ENCODE measurements at places on chromosomes 7 and 10.

GRCh38 chr10:36182179-36182566, 540.1 kb upstream of the FZD8 start:
- DNase-seq: peak; percentile 3

DNA sequence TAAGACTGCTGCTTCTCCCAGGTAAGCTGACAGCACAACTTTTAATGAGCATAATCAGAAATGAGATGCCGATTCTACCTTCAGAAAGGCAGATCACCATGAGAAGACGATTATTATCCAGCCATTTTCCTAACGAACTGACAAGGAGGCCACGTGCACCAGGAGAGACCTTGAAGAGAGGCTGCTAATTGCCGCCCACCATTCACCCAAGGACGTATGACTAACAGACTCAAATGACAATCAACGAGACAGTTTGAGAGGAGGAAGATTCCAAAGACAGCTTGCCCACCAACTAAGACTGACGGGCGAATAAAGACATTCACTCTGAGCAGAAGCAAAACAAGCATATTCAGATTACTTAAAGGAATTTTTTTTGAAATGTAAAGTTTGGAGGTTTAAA, 301.9 kb upstream of the TAC1 start:
- DNase-seq: no peak

DNA sequence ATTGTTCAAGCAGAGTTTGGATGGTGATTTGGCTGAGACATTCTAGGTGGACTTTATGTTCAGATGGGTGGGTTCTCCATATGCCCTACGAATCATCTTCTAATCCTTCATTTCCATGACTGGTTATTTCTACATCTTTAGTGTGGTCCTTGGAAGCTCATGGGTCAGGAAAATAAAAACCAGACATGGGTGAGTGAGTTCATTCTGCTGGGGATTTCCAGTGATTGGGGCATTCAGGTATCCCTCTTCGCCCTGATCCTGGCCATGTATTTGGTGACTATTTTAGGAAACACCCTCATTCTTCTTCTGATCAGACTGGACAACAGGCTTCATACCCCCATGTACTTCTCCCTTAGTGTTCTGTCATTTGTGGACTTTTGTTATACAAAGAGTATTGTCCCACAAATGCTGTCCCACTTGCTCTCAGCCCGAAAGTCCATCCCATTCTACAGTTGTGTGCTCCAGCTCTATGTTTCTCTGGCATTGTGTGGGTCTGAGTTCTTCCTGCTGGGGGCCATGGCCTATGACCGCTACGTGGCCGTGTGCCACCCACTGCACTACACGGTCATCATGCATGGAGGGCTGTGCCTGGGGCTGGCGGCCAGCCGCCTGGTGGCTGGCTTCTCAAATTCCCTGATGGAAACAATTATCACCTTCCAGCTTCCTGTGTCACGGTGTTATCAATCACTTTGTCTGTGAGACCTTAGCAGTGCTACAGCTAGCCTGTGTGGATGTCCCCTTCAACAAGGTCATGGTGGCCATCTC, 19.2 kb upstream of the OR6B1 start:
- DNase-seq: no peak

DNA sequence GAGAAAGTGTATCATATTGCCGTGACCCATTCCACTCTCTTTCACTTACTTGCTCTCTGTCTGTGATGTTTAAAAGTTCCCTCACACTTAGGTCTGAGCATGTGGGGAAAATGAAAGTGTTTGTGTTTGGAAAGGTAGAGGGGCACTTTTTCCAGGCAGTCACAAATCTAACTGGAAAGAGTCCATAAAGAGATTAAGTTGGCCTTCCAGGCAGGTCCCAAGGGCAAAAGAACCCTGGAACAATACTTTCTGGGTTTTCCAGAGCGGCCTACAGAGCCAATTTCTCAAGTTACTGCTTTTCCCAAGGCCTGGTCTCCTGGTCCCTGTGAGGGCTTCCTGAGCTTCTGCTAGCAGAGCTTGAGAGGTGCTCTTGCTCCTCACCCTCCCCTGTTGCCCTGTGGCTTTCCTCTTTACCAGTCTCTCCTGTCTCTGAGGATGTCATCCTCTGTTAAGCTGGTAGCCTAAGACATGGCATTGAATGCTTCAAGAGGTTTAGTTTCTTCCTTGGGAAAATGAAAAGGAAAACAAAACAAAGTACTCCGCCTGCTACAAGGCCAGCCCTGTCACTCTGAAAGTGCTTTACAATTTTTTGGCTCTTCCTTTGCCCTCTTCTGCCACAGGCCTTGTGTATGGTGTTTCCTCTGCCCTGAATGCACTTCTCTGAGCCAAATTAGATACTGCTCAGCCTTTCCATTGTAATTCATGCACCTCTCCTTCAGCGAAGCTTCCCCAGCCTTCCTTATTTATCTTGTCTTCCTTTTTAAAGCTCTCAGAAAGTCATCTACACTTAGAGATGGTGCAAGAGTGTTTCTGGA, 20.1 kb downstream of the TES start:
- DNase-seq: no peak

DNA sequence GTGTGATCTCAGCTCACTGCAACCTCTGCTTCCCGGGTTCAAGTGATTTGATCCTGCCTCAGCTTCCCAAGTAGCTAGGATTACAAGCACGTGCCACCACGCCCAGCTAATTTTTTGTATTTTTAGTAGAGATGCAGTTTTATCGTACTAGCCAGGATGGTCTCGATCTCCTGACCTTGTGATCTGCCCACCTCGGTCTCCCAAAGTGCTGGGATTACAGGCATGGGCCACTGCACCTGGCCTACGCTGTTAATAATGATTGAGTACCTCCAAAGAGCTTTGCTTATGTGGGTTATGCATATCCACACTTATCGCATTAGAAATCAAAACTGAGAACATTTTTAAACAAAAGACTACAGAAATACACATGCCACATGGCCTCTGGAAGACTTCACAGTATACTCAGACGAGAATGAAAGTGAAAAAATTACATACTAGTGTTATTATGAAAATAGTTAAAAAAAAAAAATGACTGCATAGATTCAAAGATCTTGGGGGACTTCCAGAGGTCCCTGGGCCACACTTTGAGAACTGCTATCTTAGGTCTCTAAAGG, 25.4 kb downstream of the RPP38 start:
- DNase-seq: no peak

- no peak for DNase-seq
Observed at GRCh38 chr7:17530741-17531421, 232.4 kb downstream of the AHR start.

DNA sequence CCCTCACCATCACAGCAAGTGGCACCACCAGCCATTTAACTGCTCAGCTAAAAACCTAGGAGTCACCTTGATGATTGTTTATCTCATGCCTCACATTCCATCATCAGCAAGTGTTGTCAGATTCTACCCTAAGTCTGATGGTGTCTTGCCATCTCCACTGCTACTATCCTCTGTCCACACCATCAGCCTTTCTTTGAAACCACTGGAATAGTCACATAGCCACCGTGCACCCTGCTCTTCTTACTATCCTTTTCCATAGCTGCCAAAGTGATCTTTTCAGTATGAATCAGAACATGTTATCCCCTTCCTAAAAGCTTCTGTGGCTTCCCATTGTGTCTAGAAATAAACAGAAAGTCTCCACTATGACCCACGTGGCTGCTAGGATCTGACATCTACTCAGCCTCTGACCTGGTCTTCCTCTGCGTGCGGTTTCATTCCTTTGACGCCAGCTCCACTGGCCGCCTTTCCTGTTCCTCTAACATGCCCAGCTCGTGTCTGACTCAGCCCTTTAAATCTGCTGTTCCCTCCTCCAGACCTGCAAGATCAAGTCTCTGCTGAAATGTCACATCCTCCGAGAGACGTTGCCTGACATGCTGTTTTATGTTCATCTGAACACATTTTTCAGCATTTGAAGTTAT, 16.5 kb upstream of the CHN2 start:
- DNase-seq: no peak

DNA sequence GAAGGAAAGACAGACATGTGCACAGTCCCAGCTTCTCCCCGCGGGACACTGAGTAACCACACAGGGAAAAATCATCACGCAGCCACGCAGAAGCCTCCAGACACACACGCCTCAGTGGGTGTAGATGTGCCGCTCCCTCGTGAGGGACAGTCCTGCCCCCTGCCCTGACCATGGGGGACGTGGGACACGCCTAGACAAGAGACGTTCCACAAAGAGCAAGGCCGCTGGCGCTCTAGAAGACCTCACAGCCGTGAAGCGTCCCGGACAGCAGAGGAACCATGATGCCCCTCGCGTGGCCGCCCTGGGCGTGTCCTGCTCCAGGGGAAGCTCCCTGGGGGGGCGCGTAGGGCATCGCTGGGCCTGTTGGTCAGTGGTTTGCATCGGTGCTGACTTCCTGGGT, 210.8 kb downstream of the DNAJB6 start:
- DNase-seq: no peak

DNA sequence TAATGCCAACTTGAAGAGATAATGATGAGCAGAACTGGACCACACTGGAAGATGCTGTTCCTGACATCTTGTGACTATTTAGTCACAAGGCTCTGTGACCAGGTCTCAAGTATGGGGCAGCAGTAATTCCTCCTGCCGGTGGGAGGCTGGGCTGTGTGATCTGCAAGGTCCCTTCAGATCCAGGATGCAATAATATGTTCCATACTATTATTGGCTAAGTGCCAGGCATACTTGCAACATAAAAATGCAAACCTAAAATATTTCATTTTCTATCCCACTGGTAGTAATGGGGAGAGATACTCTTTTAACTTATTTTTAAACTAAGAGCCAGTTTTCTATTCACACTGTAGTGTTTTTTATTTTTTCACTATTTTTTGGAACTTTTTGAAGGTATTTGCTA, 171.5 kb downstream of the CYP26A1 start:
- no peak for DNase-seq

GRCh38 chr10:75083972-75084833, 27.3 kb upstream of the SAMD8 start:
- DNase-seq: peak; percentile 68

GRCh38 chr7:95209788-95210187, 114.5 kb downstream of the PON1 start:
- no peak for DNase-seq

DNA sequence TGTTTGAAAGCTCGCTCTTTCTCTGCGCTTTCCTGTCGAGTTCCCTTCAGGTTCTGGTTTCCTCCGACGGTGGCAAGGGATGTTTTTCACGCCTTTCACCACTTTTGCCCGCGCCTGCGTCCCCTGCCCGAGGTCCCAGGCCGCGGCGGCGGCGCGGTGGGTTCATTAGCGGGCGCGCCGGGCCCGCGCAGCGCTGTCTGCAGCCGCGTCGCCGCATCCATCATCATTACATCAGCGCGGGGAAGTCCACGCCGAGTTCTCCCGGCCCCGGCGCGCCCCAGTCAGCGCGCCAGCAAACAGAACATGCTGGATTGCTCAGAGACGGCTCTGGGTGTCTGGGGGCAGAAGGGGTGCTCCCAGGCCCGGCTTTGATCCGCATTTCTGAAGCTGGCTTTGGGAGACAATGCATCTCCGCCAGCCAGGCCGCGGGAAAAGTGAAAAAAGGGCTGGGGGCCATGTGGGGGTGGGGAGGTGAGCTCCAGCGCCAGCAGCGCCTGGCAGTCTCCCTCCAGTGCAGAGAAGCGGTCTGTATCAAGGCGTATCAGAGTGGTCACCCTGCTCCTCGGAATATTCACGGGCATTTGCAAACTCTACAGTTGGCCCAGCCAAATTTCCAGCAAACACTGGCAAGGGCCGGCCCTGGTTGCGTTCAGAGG, 8.9 kb downstream of the GLI3 start:
- no peak for DNase-seq

GRCh38 chr10:5976512-5977470, 552 bp downstream of the IL15RA start:
- DNase-seq: peak; percentile 21

DNA sequence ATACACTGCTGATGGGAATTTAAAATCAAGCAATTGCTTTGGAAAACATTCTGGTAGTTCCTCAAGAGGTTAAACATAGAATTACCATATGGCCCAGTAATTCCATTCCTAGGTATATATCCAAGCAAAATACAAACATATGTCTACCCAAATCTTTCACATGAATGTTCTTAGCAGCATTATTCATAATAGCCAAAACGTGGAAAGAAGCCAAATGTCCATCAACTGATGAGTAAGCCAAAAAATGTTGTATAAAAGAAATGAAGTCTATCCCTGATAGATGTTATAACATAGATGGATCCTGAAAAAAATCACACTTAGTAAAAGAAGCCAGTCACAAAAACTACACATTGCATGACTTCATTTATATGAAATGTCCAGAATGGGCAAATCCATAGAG, 893.0 kb downstream of the SORCS3 start:
- no peak for DNase-seq

DNA sequence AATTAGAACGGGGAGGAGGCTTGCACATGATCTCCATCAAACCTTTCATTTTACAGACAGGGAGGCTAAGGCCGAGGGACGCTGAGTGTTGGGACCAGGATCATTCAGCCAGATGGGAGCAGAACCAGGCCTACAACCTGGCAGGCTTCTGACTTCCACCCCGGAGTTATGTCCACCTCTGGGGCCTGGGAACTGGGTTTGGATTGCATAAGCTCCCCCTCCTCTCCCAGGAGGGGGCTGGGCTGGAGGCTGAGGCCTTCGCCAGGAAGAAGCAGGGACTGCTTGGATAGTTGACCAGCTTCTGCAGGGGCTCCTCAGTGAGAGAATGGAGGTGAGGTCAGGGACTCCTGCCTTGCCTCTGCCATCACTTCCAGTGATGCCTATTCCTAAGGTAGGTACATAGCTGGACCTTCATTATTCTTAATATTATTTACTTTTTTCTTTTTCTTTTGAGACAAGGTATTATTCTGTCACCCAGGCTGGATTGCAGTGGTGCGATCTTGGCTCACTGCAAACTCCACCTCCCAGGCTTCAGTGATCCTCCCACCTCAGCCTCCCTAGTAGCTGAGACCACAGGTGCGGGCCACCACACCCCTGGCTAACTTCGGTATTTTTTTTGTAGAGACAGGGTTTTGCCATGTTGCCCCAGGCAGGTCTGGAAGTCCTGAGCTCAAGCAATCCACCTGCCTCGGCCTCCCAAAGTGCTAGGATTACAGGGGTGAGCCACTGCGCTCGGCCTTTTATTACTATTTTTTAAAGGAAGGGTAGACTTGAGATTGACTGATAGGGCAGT, 1.3 kb downstream of the SNX10 start:
- DNase-seq: no peak

GRCh38 chr7:152675759-152676636, at the start of gene XRCC2:
XRCC2 (minus strand) TSS chr7:152676141; CDS start chr7:152676079, 62 bp downstream.
- DNase-seq: peak; percentile 90

GRCh38 chr7:136057509-136057908, 80.3 kb upstream of the MTPN start:
- DNase-seq: no peak
